Occipital lobe (tissue), 3 donors: ENCODE measurements at places on chromosomes 1 and 21. TPM values are rescaled to one million over a fixed set of nuclear protein-coding genes. Genes with fewer than 3 reads are reported as not detected.

- DNase-seq: no peak
Observed at GRCh38 chr1:186841599-186841998, 12.8 kb downstream of the PLA2G4A start.

DNA sequence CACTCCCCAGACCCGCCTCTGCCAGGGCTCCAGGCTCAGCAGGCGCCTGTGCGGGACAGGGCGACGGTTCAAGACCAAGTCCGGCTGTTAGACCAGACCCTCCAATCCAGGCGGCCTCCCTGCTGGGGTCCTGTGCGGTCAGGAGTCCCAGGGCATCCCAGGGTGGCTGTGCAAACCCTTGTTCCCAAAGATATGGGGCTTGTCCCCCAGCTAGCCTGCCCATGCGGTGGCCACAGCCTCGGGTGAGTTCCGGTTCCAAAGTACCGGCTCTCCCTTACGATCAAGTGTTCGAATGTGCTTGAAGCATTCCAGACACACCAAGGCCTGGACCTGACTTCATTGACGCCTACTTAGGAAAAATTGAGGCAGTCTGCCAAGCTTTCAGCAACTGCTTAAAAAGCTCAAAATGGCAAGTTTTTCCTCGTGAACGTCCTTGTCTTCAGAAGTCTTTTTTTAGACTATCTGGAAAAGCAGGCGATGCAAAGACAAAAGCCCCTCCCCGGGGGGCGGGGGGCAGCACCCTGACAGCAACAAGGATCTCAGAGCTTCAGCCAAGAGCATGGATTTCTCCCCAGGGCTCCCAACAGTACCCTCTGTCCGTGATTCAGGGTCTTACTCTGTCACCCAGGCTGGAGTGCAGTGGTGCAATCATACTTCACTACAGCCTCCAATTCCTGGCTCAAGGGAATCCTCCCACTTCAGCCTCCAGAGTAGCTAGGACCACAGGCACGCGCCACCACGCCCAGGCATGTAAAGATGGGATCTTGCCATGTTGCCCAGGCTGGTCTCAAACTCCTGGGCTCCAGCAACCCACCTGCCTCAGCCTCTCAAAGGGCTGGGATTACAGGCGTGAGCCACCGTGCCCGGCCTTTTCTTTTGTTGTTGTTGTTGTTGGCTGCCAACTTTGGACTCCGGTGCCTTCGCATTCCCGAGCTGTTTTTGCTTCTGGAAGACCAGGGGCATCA, 2.3 kb downstream of the FAAP20 start:
- DNase-seq: no peak

GRCh38 chr1:9653491-9654050, 2.0 kb downstream of the PIK3CD start:
- no peak for DNase-seq

GRCh38 chr1:33161061-33161681, 20.7 kb downstream of the TRIM62 start:
- DNase-seq: peak; percentile 71

GRCh38 chr1:26546375-26546774, 16.8 kb downstream of the RPS6KA1 start:
- DNase-seq: no peak

DNA sequence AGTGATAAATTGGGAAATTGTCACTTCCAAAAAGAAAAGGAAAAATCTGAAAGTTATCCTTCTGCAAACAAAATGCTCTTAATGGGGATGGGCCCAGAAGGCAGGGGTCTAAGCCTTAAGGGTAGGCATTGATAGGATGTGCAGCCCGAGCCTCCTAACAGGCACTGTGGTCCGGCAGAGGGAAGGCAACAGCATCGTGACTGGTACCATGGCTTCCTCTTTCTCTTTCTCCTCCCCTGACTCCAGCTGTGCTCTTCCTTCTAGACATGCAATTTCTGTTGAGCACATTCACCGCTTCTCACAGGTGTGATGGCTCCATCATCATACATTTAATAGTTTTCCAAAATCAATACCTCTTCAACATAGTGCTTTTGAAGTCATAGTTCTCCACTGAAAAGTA, 91.5 kb downstream of the SELENOF start:
- DNase-seq: no peak

Gene PMF1
- total RNA-seq: 29.2 TPM

Gene OVAAL
- not detected for total RNA-seq

DNA sequence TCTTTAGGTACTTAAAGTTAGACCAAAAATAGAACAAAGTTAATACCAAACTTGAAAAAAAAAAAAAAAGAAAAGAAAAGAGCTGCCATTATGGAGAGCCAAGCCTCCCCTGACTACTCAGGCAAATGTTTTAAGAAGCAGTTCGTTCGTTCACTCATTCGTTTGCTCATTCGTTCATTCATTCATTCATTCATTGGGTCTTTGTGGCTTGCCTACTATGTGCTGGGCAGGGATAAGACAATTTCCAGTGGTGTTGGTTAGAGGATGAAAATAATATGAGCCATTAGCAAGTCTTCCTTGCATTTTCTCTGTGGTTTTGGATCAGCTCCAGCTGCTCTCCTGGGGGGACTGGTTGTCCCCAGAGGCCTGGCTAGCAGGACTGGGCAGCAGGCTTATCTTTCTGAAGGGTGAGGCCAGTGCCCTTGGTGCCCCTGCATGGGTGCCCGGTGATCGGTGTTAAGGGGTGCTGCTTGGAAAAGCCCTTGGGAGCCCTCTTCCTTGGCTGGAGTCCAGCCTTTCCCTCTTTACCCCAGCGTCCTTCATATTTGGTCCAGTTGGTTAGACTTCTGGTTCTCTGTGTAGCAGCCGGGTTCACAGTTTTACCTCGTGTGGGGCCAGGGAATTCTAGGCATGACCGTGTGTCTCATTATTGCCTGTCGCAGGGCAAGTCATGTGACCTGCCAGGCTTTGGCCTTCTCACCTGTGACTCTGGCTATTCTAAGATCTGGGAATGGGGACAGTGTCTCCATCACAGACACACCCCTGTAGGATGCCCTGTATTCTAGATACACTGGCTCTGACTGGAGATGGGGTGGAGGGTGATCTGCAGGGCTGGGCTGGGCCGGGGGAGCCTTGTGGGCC, 32.8 kb downstream of the LHX4 start:
- no peak for DNase-seq

Gene NBPF6
- not detected for total RNA-seq
